ENCODE measurements at places on chromosomes 3 and 15.

DNA sequence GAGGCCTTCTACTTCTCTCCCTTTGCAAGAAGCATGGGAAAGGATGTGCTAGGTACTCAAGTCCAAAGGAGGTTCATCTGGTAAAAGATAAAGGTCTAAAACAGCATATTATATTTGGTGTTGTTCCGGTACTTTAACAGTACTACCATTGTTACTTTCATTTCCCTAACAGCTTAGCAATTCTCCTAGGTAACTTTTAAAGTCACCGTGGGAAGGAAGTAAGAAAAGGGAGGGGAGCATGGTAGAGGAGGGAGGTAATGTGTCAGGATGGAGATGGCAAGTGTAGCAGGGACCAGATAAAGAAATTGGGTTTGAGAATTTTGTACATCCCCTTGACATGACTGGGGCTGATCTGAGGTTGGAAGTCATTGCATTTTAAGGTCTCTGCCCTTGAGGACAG, 89.4 kb upstream of the SKOR1 start:
- DNase-seq, result no peak

- no peak for DNase-seq
Observed at GRCh38 chr15:80861731-80862170, 82.6 kb downstream of the CEMIP start.

DNA sequence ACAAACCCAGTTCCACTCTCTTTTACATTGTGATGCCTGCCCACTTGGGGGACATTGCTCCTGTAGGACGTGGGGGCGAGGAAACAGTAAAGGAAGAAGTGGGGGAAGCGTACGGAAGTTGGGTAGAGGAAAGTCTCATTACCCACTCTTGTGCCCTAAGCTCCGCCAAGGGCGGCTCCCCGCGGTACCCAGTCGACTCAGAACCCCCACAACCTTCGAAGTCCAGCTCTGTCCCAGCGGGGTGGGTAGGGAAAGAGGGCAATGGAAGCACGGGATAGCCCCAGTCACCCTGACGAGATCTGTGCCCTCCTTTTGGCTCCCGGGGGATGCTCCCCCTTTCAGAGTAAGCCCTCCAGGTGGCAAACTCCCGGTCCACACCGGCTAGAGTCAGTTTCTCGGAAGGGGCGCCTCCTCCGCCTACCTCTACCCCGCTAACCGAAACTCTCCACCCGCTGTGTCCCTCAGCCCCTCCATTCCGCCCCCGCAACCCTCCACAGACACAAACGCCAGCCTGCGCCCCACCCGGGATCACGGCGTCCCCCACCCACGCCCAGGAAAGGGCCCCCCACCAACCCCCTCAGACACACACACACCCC, 527 bp downstream of the CSNK1G1 start:
- peak; percentile 30 for DNase-seq

DNA sequence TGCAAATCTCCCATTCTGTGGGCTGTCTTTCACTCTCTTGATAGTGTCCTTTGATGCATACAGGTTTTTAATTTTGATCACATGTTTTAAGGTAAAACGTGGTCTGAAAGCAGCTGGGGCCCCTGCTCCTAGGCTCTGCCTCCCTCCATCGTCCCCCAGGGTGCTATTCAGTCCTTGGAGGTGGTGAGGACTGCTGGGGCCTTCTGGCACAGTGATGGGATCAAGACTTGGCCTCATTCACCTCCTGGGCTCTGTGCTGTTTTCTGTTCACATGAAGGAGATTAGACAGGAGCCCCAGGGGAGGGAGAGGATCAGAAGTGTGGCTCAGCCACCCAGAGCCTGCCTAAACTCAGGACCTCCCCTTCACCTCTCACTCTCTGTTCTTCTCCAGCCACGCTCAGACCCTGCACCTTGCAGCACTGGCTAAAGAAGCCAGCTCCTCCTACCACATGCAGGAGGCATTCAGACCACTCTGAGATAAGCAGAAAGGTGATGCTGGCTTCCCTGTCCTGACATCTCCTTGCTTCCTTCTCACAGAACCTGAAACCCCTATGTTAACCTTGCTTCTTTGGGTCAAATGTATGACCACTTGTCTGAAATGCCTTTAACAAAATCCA, 43.9 kb downstream of the PAQR5 start:
- no peak for DNase-seq

- no peak for DNase-seq
Observed at GRCh38 chr15:38323895-38324294, 71.3 kb downstream of the SPRED1 start.

DNA sequence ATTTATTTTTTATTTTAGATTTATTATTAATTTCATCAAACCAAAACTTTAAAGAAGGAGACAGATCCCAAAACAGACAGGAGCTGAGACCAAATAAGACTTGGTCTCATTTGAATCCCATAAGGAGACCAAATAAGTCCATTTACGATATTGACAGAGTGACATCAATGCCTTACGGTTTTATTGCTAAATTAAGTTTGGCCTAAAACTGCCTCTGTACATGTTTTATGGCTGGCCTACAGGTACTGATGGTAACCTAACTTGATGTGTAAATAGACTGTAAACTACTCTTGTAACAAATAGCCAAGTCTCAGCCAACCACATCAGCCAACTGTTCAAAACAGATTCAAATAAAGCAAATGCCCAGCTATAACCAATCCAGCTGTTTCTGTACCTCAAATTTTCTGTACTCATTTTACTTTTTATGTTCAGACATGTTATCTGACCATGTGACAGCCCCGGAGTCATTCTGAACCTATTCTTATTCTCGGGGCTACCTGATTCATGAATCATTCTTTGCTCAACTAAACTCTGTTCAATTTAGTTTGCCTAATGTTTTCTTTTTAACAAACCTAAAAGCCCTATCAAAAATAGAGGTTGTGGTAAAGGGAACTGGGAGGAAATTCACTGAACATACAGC, 89.4 kb upstream of the CDAN1 start:
- no peak for DNase-seq

- DNase-seq, result no peak
Observed at GRCh38 chr15:63997715-63998442, 48.4 kb downstream of the DAPK2 start.

DNA sequence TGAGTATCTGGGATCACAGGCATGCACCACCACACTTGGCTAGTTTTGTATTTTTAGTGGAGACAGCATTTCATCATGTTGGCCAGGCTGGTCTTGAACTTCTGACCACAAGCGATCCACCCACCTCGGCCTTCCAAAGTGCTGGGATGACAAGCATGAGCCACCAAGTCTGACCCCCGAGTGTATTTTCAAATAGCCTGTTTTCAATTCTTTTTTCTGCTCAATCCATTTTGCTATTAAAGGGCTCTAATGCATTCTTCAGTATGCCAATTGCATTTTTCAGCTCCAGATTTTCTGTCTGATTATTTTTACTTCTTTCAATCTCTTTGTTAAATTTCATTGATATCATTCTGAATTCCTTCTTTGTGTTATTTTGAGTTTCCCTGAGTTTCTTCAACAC, 5.8 kb downstream of the OR5H6 start:
- no peak for DNase-seq

GRCh38 chr15:43941555-43941954, 114.8 kb downstream of the WDR76 start:
- DNase-seq, result no peak

DNA sequence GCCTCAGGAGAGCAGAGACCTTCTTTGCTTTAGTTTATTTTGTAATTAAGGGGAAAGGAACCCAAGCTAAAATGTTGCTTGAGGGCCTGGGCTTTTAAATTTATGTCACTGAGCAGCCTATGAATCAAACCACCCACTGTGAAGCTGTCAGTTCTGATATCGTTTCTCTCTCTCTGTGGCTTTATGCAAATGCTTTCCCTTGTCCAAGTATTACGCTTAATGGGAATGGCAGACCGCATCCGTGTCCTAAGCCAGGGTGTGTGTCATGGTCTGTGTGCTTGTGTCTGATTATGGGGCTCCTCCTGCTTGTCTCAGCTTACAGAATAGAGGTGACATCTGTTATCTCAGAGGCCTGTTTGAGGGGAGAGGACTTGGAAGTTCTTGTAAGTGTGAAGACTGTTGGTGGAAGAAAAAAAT, 82.4 kb downstream of the EBLN2 start:
- no peak for DNase-seq

DNA sequence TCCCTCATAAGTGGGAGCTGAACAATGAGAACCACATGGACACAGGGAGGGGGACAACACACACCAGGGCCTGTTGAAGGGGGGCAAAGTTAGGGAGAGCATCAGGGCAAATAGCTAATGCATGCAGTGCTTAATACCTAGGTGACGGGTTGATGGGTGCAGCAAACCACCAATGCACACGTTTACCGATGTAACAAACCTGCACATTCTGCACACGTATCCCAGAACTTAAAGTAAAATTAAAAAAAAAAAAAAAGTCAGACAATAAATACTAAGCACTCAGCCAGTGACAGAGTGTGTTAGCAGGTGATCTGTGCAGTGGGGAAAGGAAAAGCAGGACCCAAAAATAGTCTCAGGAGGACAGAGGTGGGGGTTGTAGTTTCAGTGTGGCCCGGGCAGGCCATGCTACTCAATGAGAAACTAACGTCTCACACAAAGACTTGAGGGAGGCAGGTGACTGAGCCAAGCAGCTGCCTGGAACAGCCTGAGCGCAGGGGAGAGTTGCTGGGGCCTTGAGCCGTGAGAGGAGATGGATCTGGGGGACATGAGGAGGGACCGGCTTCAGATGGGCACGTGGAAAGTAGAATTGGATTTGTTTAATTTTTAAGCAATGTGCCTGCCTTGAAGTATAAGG, 18.4 kb downstream of the ANKDD1A start:
- no peak for DNase-seq

GRCh38 chr3:121504618-121505017, 41.2 kb downstream of the POLQ start:
- no peak for DNase-seq

- no peak for DNase-seq
Observed at GRCh38 chr15:35559683-35560082, 13.7 kb upstream of the DPH6 start.

DNA sequence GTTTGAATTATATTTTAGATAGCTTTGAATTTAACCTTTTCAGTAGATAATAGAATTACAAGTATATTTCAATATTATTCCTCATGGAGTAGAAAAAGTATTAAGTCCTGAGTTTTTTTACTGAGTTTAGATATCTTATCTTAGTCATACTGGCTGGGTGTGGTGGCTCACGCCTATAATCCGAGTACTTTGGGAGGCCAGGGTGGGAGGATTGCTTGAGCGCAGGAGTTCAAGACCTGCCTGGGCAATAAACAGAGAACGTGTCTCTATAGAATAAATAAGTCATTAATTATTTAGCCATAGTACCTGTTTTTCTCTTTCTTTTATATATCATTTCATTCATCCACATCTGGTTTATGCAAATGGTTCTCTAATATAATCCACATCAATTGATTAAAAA, 9.9 kb downstream of the RAP2B start:
- no peak for DNase-seq

- DNase-seq, result no peak
Observed at GRCh38 chr15:80485370-80486164, 81.4 kb downstream of the ARNT2 start.

Measured in omental fat pad (tissue), 4 donors.